RCC 7860 (cell line): ENCODE measurements at places on chromosomes 6 and 20.
A peak's percentile ranks its signal among the peaks of the same experiment; 100 is the strongest.

GRCh38 chr6:104858642-104859041, 1.1 kb downstream of the HACE1 start:
- DNase-seq, result no peak

DNA sequence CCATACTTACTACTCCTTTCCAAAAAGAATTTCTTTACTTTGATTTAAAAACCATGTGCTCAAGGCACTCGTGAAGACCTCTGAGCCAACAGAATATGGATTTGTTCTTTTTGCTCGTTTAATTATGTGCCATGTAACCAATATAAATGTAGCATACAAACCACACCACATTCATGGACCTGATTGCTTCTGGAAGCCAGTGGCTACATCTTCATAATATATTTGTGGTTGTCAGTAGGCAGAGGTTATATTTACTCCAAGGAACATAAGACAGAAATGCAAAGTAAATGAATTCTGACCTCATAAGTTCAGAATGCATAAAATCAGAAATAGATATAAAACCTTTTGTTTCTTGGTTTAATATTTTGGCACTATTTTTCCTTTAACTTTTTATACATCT, 373.0 kb downstream of the HDGFL1 start:
- no peak for DNase-seq

DNA sequence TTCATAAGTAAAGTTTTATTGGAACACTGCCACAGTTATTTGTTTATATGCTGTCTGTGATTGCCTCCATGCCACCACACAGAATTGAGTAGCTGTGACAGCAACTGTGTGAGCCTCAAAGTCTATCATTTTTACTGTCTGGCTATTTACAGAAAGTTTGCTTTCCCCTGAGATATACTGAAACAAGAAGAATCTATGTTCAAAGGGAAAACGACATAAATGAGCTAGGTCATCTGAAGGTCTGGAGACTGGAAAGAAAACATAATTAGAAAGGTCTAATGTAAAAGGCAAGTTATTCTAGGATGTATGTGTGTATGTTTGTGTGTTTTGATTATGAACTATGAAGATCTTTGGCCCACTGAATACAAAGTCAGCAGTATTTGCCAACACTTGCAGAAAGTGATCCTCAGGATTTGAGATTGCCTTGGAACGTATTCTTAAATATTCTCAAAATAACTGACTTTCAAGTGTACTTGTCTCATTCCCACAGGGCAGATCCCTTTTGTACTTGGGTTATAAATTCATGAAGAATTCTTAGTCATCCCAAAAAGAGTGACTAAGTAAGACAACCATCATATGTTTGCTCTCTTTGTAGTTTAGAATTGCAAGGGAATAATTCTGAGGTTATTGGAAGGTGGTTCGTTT, 677.7 kb downstream of the DOK5 start:
- peak; percentile 11 for DNase-seq

DNA sequence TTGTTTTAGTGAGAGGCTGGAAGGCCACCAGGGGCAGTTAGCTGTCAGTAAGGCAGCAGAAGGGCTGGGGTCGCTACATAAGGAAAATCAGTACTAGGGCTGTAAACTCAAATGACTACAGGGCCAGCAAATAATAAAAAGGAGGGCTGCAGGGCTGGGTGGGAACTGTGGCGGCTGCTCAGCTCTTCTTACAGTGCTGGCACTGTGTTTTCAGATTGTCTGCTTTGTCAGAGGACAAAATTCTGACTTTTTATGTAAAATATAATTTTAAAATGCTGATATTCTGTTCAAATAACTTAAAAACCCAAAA, 23.2 kb downstream of the HLA-A start:
- no peak for DNase-seq

DNA sequence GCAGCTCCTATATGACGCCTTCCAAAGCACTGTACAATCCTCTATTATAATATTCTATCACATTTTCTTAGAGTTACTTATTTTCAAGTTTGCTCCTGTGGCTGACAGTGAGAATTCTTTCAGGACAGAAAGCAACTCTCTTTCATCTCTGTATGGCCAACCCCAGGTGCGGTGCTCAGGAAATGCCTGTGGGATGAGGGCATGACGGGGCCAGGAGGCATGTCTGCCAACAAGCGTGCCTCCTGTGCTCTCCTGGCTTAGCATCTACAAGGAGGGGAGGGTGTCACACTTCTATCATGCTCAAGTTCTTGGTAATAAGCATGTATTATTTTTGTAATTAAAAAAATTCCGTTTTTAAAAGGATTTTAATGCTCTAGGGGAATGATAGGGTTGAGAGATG, 11.4 kb downstream of the MRPL14 start:
- DNase-seq, result peak; percentile 81

GRCh38 chr6:20483887-20484497, 50.3 kb upstream of the CDKAL1 start:
- no peak for DNase-seq

- peak; percentile 39 for DNase-seq
Measured at GRCh38 chr6:56851074-56851473, 103.8 kb upstream of the BEND6 start.

DNA sequence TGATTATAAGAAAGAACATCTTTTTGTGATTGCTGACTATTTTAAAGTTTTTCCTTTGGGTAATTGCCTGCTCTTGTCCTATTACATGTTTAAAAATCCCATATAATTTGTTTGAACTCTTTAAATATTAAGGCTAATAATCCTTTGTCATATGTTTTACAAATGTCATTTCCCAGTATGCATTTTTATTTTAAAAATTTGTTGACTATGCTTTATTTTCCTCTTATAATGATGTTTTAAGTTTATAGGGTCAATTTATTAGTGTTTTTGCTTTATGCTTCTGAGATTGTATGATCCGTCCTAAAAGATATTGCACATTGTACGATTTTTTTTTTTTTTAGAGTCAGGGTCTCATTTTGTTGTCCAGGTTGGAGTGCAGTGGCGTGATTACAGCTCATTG, 297.2 kb downstream of the RNF144B start:
- DNase-seq, result no peak

GRCh38 chr6:15077006-15077405, 168.9 kb upstream of the JARID2 start:
- DNase-seq, result peak; percentile 57

DNA sequence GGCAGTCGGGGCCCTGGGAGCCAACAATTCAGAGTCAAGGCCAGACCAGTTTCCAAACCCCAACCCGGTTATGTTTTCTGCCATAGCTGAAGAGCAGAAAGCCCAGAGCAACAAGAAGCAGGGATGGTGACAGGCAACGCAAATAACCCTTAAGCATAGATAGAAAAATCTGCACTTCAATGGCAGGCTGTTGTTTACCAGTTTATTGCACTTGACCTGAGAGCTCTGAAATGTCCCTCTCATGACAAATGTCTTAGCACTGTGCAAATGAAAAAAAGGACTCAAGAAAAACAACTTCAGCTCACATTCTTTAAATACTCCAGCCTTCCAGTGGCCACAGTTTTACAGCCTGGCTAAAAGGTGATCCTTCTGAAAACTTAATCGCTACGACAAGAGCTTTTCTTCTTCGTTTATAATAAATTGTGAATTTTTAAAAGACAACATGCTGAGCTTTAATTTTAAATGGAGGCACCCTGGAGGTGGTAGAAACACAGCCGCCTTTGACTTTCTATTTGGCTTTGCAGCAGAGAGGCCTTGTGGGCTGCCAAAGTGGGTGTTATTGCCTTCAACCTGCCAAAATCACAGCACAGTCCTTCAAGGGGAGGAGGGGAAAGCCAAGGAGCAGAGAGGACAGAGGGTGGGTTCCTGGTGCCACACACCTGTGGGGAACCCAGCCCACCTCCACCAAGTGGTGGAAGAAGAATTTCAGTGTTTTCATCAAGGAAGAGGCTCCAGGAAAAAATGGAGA, 289.5 kb upstream of the CDYL start:
- no peak for DNase-seq

- no peak for DNase-seq
Measured at GRCh38 chr6:123908797-123909196, 105.1 kb downstream of the NKAIN2 start.

DNA sequence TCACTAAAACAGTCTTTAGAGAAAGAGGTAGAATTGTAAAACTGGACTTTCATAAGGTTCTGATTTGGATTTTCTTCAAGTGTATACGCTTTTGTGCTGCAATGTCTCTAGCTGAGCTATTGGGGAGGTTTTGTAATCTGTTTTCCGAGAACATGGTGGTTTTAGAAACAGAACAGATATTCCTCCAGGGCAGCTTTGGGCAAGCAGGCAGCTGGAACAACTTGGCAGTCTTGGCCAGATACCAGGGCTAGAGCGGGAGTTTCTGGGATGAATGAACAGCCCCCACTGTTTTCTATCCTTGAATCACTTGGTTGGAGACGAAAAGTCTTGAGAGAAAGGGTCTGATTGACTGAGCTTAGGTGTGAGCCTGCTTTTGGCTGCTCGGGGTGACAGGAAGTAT, 17.1 kb upstream of the ARMC2 start:
- no peak for DNase-seq
